ENCODE measurements at places on chromosomes 3 and 15.

- no peak for DNase-seq
Observed at GRCh38 chr3:15157441-15157840, 48.6 kb upstream of the CAPN7 start.

GRCh38 chr3:38738630-38739395 is 77.2 kb downstream of the SCN10A start:
- no peak for DNase-seq

DNA sequence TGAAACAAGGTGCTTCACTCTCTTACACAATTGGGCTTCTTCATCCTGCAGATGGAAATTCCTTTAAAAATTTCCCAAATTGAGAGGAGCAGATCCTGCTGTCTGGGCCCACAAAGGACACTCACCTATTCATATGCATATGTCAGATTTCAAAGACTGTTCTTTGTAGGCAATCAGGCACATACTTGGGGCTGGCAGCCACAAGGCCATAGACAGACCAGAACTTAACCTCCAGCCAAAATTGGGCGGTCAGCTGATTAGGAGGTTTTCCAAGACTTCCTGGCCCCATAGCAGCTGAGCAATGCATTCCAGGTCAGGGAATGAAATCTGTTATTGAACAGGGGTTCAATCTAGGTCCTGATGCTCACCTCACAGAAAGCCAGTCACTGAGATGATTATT is 15.0 kb upstream of the HPS3 start:
- DNase-seq, result no peak

- peak; percentile 58 for DNase-seq
Observed at GRCh38 chr3:45011756-45012508, 14.2 kb upstream of the CLEC3B start.

DNA sequence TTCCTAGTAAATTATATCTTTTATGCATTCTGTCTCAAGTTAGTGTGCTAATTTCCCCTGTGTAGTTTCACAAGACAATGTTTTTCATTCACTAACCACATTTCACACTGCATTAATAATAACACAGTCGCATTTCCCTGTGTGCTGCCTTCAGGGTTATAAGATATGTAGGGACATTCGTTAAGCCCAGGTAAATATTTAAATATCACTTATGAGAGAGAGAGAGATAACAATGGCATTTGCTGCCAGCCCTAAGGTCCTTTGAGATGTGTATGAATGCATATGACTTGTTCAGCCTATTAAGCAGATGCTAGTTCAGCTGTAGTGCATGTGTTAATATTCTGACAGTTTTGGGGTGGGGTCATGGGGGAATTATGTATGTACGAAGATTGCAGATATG is 876.7 kb downstream of the NAALADL2 start:
- DNase-seq, result no peak

Data from breast epithelium (tissue), 4 donors.